ENCODE measurements at places on chromosomes 12 and 14. TPM values are rescaled to one million over a fixed set of nuclear protein-coding genes. Genes with fewer than 3 reads are reported as not detected.

Gene B3GNT4
- 0.54 TPM for total RNA-seq

Gene RNASE3
- total RNA-seq: not detected

Gene GOLT1B
- total RNA-seq: 90.3 TPM

Gene PTCSC3
- not detected for total RNA-seq

Gene CLEC4D
- not detected for total RNA-seq

Gene PSMC1
- total RNA-seq: 112 TPM

Gene SLC4A8
- total RNA-seq: 5.5 TPM

Gene CHGA
- total RNA-seq: not detected

Gene KLRK1
- total RNA-seq: 1.1 TPM

Gene PRIM1
- 2.1 TPM for total RNA-seq

Gene SIX1
- total RNA-seq: 0.20 TPM

Gene DPPA3
- total RNA-seq: not detected

Gene TESPA1
- total RNA-seq: 0.23 TPM

Gene LRR1
- 9.9 TPM for total RNA-seq

Gene SLC2A13
- 10.2 TPM for total RNA-seq

Gene SCN8A
- 6.5 TPM for total RNA-seq

Gene METTL25
- 9.4 TPM for total RNA-seq

Gene KIF26A
- total RNA-seq: 1.4 TPM

Measured in astrocyte (in vitro differentiated cells and primary cell).